ENCODE measurements at places on chromosomes 6 and 20. TPM values are rescaled to one million over a fixed set of nuclear protein-coding genes. Genes with fewer than 3 reads are reported as not detected.

ABHD16B gene
- total RNA-seq = not detected

PLAGL1 gene
- 57.3 TPM for total RNA-seq

- DNase-seq = peak; percentile 99
These were observed at the start of gene BPHL for GRCh38 chr6:3118353-3119039. Gene BPHL (plus strand): TSS chr6:3118711. CDS start chr6:3118741, 30 bp downstream.

RFX6 gene
- total RNA-seq = not detected

DNA sequence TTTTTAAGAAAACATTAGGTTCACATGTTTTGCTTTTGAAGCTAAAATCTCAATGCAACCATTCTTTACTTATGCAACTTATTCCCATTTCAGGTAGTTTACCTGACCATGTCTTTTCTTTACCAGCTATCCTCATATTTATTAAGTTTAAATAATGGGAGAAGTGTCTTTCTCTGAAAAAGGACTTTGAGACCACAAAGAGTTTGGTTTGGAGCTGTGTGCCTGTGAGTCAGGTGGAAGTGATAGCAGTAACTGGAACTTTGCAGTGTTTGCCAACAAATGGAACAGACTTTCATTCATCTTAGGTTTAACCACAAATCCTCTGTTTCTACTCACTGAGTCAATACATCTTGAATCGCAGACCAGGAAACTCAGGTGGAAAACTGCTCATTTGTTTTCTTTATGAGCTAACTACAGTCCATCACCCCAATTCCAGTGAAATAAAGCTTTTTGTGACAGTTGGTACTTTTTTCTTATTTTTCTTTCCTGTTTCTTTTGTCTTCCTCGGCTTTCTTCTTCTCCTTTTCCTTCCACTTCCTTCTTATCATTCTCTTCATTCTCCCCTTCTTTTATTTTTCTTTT lies 148.3 kb upstream of the RIN2 start:
- DNase-seq = no peak

- no peak for DNase-seq
These were observed 403.3 kb downstream of the TAF4 start for GRCh38 chr20:61662226-61662967.

DNA sequence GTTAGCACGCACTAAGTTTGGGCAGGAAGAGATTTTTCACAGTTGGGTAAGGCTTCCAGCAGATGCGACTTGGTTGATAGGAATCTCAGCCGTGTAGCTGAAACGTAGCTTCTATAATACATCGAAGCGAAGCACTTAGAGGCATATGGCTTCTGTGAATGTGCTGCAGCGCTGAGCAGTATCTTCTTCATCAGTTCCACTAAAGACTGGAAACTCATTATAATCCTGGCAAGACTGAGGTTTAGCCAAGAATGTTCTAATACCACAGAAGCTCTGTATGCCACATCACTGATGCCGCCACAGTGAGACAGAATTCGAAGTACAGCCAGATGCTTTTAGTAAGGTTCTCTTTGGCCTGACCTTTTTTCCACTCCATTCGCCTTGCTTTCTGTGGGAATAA lies 680.2 kb upstream of the AGPAT4 start:
- DNase-seq = no peak

DNA sequence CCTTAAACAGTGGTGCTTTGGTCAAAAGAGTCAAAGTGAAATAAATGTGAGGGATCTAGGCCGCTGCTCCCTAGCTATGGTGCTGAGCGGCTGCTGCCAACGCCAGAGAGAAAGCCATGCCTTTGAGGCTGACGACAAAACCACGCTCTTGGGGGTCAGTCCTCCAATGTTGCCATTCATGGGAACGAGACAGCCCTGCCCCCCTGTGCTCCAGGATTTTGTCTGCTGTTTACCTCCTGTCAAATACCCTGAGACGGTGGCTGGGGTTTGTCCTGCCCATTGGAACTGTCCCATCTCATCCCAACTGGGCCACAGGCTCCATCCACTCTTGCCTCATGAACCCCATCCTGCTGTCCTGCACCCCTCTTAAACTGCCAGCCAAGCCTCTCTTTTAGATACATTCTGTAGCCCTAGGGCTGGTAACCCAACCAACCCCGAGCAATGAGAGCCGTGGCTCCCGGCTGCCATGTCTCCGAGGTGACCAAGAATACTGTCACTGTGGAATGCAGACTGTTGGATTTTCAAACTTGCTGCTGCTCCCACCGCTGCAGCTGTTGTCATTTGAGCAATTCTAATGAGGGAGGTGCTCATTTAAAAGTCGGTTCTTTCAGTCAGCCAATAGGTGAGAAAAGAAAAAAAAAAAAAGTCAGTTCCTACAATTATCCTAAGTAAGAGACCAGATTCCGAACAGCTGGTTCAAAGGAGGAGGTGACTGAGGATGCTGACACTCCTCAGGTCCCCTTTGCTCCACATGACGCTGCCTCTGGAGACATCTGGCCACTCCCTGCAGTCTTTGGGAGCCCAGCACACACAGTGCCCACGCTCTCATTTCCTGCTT lies 73.1 kb upstream of the QKI start:
- DNase-seq = no peak

ATG5 gene
- 45.0 TPM for total RNA-seq

NPEPL1 gene
- total RNA-seq = 50.4 TPM

GPSM3 gene
- 33.9 TPM for total RNA-seq

DNA sequence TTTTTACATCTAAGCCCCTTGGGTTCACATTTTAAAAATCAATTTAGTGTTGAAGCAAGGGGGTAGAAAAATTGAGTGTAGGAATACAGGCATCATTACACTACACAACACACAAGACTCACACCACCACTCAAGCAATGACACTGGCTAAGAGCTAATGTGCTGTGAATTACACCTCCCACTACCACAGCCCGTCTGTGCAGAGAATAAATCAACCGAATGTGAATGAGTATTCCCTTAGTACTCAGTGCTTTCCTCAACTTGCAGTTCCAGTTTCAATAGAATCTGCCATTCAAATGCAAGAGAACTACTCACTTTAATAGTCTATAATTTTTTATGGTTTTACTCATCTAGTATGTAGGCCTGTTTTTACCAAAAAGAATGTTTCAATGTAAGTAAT lies 114.4 kb downstream of the PDSS2 start:
- DNase-seq = no peak

DNA sequence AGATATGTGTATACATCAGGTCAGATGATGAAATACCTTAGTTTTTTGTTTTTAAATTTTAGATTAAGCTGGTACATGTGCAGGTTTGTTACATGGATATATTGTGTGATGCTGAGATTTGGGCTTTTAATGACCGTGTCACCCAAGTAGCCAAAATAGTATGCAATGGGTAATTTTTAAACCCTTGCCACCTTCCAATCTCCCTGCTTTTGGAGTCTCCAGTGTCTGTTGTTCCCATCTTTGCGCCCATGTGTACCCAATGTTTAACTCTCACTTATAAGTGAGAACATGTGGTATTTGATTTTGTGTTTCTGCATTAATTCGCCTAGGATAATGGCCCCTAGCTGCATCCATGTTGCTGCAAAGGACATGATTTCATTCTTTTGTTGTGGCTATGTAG lies 45.8 kb downstream of the TNFAIP3 start:
- no peak for DNase-seq

MYB gene
- 0.89 TPM for total RNA-seq

BPHL gene
- total RNA-seq = 35.6 TPM

- no peak for DNase-seq
These were observed 232.5 kb downstream of the TFAP2C start for GRCh38 chr20:56861590-56861989.

- DNase-seq = no peak
These were observed 61.3 kb downstream of the TRERF1 start for GRCh38 chr6:42390228-42390934.

- no peak for DNase-seq
These were observed 531.2 kb downstream of the TFAP2B start for GRCh38 chr6:51349857-51350256.

HMGCLL1 gene
- 0.57 TPM for total RNA-seq

DNA sequence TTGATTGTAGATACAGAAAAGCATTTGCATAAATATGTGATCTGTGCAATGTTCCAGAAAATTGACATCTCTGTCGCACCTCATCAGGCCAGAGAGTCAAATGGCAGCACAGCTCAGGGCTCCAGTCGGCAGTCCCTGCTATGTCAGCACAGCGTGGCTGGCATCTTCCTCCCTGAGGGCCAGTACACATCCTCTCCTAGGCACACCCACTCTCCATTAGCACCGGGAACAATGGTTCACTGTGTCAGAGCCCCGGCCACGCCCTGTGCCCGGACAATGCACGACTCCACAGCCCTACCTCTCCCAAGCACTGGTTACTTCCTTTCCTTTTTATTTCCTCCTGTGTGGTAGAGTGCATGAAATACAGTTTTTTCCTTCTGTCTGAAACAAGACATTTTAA lies 114.9 kb downstream of the FOXC1 start:
- peak; percentile 70 for DNase-seq

DNA sequence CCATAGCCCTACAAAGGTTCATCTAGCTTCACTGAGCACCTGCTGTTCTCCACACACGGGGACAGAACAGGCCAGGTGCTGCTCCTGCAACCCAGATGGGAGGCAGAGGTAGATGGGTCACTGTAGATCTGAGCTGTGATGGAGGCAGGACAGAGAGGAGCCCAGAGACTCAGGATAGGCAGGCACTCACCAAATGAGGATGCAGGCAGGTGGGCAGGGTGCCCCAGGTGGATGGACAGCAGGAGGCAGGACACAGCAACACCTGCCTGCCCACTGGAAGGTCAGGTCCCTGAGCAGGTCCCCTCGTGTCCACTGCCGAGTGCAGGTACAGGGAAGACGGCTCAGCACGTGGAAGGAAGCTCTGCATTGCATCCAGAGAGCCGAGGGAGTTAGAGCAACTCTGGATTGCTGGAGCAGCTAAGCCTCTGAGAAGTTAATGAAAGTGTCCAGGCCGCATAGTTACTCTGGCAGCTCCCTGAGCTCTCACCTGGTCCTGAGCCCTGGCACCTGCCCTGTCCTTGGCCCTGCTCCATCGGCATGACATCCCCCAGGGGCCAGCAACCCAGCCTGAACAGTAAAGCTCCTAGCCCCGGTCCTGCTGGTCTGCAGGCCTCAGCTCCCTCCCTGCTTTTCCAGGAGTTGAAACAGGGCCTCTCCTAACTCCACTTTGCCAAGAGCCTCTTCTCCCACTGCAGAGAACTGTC lies 4.9 kb upstream of the YTHDF1 start:
- no peak for DNase-seq

DNA sequence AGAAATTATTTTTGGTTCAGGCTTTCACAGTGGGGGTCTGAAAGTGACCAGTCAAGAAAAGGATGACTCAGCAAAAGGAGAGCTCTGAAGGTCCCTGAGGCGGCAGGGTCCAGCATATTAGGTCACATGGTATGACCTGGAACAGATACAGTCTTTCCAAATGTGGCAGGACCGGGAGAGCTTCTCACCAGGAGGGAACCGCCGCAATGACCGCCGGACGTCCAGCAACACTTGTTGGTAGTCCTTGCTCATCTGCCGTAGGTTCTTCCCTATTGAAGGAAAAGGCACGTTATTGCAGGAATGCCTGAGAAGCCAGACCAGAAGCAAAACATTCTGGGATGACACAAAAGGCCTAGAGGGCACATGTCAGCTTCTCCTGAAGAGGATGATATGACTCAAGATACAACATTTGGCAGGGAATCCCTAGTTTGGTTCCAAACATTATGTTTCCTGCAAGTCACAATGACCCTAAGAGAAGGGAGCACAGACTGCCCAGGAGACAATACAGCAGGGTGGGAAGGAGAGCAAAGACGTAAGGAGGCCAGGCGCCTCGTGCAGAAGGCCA lies 17.4 kb downstream of the TBC1D20 start:
- no peak for DNase-seq

DNA sequence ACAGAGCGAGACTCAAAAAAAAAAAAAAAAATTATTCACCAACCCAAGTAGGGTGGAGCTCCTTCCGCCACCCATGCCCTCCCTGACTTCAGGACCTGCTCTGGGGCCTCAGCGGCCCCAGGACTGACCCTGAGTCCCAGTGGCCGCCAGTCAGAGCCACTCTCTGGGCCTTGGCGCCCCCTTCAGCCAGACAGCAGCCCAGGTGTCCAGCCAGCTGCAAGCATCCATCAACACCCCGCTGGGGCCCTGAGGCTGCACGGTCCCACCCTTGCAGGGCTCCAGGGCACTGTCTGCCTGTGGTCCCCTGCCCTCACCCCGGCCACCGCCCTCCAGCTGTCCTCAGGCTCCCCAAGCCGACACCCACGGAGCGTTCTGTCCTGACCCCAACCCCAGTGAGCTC lies 11.4 kb upstream of the KCNQ2 start:
- DNase-seq = no peak

- no peak for DNase-seq
These were observed 167.7 kb upstream of the RIN2 start for GRCh38 chr20:19590382-19590781.

GRCh38 chr6:51365566-51365965 lies 546.9 kb downstream of the TFAP2B start:
- DNase-seq = no peak

GHRH gene
- total RNA-seq = not detected

DNA sequence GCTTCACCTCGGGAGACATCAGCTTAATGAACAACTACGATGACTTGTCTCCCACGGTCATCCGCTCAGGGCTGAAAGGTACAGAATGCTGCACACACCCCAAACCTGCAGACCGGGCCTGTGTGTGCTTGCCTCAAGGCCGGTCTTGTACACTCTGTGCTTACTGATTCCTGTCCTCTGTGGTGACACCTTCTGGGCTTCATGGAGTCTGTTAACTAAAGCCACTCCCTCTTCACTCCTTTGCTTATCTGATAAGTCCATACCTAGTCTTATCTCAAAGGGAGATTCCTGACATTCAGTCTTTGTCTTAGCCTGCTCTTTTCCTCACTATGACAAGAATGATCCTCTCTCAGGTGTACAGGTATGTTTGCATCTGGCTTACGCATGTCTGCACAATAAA lies 107.7 kb upstream of the TMEM181 start:
- DNase-seq = peak; percentile 57

GRCh38 chr6:89410788-89411144 lies 1.3 kb downstream of the RRAGD start:
- DNase-seq = no peak

UBD gene
- 8.8 TPM for total RNA-seq

GRCh38 chr20:46151936-46152335 lies 33.8 kb downstream of the CD40 start:
- DNase-seq = no peak

ZBP1 gene
- total RNA-seq = 2.4 TPM

- no peak for DNase-seq
These were observed 98.8 kb downstream of the YTHDF1 start for GRCh38 chr20:63117151-63117550.

- DNase-seq = no peak
These were observed 6.9 kb upstream of the SUMO4 start for GRCh38 chr6:149393002-149393679.

DNA sequence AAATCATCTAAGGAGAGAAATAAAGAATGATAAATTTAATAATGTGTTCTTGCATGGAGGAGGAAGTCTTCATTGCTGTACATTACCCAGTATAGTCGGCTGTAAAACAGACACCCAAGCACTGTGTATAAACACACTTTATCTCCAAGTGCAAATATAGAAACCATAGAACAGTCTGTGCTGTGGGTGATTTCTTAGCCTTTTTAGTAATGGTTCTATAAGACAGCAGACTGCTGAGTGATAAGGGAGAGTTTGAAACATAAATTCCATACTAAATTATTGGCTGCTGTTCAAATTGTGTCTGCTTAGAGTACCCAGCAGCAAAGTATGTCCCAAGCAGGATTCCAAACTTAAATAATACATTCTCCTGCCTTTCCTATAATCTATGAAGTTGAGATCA lies 4.6 kb downstream of the FILIP1 start:
- DNase-seq = no peak
